ENCODE measurements at places on chromosomes 1 and 21. TPM values are rescaled to one million over a fixed set of nuclear protein-coding genes. Genes with fewer than 3 reads are reported as not detected.

GRCh38 chr1:217097819-217098218 lies 374.6 kb upstream of the ESRRG start:
- DNase-seq, result no peak

DNA sequence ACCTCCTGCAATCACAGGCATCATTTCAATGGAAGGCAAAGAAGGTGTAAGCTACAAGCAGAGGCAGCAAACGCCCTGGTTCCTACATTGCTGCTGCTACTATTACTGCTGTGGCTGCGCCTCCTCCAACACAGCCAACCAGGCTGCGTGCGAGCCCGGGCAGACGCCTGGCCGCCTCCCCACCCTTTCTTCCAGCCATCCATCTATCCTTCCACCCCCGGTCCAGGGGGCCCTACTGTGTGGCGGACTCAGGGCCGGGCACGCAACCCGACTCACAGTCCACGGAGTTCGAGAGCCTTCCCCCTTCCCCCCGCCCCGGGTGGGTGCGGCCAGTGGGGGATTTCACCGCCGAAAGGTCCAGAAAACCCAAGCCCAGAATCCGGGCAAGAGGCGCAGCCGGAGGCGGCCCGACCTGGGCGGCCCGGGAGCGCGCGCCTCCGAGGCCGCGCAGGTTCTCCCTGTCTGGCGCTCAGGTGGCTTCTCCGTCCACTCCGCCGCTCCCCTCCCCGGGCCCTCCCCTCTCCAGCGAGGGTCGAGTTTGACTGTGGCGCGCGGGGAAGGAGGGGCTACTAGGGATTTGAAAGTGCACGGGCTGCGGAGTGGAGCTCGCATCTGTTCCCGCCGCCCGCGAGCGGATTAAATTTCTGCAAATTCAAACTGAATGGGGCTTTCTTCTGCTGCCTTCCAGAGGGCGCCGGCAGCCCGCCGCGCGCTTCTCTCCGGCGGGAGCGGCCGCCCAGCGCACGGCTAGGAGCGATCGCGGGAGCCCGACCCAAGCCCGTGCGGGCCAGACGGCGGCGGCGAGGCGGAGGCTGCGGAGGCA lies at the start of gene HUNK:
Gene HUNK (plus strand): TSS at position 569 of the 823 bp plus-strand sequence. CDS start 655 bp downstream, outside the sequence.
- peak; percentile 88 for DNase-seq

DNA sequence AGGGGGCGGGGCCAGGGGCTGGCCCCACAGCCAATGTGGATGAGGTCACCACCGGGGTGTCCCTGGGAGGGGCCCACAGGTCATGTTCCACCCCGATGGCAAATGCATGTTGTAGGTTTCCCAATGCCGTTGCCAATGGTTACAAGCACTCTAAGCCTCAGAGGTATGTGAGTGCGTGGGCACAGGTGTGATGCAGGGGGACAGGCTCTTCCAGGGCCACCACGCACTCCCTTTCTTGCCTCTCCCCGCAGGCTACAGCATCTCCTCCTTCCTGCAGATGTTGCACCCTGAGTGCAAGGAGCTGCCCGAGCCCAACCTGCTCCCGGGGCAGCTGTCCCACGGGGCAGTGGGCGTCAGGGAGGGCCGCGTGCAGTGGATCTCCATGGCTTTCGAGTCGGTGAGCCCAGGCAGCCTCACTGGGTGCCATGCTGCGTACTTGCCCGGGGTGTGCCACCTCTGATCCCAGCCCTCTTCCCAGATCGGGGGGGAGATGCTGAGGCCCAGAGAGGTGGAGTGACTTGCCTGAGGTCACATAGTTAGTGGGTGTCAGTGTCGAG lies 52.4 kb downstream of the DISP3 start:
- DNase-seq, result no peak

LDLRAD1 gene
- 6.3 TPM for total RNA-seq

GRCh38 chr1:110746644-110747259 lies 72.0 kb upstream of the KCNA3 start:
- DNase-seq, result no peak

DNA sequence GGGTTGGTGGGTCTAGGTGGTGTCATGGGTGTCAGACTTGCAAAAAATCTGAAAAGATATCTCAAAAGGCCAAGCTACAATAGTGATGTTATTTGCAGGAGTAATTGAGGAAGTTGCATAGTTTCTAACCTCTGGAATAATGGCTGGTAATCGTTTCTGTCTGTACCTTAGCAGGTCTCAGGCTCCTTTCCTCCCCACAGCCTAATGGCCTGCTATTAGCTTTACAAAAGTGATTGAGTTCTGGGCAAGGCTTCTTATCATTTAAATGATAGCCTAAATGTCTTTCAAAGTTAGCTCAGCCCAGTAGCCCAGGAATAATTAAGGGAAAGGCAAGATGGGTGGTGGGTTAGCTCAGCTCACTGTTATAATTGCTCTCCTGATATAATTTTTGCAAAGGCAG lies 37.7 kb upstream of the IGSF5 start:
- no peak for DNase-seq

DNA sequence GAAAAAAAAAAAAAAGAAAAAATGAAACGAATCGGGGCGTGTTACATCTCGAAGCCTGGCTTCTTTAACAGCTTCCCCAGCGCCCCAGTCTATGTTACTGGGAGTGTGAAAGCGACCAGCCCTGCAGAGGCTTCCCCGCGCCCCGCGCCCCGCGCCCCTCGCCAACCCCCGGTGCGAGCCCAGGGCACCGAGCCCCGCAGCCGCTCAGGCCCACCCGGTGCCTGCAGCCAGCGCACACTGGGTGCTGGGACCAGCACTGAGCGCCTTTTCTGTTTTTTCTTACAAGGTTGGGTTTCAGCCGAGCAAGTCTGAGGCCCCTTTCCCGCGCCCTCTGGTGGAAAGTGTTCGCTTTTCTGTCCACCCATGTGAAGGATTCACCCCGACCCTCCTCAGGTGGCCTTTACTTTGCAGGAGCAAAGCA lies 42.1 kb upstream of the ZNF496 start:
- peak; percentile 85 for DNase-seq

DNA sequence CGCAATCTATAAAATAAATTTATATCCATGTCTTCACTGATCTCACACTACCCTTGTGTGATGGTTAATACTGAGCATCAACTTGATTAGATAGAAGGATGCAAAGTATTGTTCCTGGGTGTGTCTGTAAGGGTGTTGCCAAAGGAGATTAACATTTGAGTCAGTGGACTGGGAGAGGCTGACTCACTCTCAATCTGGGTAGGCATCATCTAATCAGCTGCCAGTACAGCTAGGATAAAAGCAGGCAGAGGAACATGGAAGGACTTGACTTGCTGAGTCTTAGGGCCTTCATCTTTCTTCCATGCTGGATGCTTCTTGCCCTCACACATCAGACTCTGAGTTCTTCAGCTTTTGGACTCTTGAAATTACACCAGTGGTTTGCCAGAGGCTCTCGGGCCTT lies 615.4 kb downstream of the AGBL4 start:
- DNase-seq, result no peak

IFNLR1 gene
- total RNA-seq, result 15.5 TPM

DNA sequence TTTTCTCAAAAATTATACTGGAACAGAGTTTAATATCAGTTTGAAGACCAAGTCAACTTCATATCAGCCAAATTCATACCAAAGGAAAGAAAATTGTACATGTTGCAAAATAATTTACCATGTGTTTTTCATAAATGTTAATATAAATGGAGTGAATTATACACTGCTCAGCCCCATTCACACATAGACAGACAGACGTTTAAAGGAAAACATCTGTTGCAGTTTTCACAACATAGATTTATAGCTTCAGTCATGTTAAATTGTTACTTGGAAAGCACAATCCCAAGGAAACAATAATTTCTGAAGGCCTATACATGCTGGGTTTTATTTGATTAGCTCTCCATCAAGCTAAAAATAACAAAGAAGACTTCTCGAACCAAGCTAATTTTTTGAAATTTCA lies 27.8 kb upstream of the HYI start:
- DNase-seq, result no peak

VASH2 gene
- total RNA-seq, result 1.5 TPM

ZNF648 gene
- 0.33 TPM for total RNA-seq

- DNase-seq, result peak; percentile 18
Observed at GRCh38 chr21:42609811-42610210, 43.6 kb upstream of the PDE9A start.

GRCh38 chr21:17777072-17777765 lies 41.9 kb downstream of the C21orf91 start:
- DNase-seq, result no peak

DNA sequence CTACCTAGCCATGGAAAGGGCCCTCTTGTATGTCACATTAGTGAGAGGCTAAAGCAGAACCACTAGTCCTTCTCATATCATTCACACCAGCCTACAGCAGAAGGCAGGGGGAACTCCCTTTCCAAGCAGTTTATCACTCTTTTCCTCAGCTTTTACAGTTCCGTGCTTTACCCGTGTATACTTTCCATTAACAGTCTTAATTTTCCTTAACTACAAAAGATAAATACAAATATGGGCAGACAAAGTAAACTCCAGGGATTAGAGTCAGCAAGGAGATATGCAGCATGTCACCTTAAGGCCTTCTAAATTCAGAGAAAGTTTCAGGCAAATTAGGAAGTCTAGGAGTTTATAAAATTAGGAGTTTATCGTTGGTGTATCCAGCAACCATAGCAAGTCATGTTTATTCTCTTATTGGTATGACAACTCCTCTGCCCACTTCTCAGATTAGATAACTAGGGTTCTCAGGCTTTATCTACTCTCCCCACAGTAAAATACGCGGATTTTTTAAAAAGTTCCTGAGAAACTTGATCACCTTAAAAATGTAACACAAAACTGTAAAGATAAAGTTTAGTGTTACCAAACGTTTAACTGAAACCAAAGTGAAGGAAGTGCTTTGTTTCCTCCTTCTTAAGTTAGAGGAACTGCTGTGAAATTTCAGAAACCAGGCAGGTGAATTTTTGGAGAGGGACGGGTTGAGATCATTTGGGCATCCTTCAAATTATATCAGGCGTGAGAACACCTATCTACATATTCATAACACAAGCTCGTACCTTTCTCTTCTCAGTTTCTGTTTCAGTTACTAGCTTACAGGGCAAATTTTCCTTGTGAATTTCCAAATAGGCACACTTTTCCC lies 42.7 kb upstream of the SLC19A2 start:
- DNase-seq, result no peak
